ENCODE measurements at places on chromosomes 13 and 19. TPM values are rescaled to one million over a fixed set of nuclear protein-coding genes. Genes with fewer than 3 reads are reported as not detected.

SPIB gene
- total RNA-seq, result not detected

EPSTI1 gene
- total RNA-seq, result 1.9 TPM

THSD8 gene
- not detected for total RNA-seq

CYP2F1 gene
- not detected for total RNA-seq

ZNF132 gene
- total RNA-seq, result 9.5 TPM

ZNF730 gene
- total RNA-seq, result 0.93 TPM

PSG3 gene
- total RNA-seq, result not detected

Data from aortic smooth muscle cell (primary cell).